Fibroblast of mammary gland (primary cell): ENCODE measurements at places on chromosomes 1 and 21.
A peak's percentile ranks its signal among the peaks of the same experiment; 100 is the strongest.

DNA sequence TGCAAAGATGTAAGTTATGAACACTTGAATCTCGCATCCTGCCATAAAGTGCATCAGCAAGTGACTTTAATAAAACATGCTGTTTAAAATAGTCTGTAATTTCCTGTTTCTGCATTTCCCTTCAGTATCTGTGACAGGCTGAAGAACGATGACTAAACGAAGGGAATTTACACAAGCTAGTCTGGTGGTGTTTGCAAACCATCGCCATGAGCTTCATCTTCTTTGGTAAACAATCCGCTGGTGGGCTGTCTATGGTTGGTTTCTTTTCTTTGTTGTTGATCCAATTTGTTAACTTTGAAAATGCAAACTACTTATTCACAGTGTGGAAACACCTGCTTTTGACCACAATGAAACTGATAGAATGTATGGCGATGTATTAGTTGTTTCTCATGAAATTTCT, 13.9 kb downstream of the SERTAD4 start:
- no peak for DNase-seq

DNA sequence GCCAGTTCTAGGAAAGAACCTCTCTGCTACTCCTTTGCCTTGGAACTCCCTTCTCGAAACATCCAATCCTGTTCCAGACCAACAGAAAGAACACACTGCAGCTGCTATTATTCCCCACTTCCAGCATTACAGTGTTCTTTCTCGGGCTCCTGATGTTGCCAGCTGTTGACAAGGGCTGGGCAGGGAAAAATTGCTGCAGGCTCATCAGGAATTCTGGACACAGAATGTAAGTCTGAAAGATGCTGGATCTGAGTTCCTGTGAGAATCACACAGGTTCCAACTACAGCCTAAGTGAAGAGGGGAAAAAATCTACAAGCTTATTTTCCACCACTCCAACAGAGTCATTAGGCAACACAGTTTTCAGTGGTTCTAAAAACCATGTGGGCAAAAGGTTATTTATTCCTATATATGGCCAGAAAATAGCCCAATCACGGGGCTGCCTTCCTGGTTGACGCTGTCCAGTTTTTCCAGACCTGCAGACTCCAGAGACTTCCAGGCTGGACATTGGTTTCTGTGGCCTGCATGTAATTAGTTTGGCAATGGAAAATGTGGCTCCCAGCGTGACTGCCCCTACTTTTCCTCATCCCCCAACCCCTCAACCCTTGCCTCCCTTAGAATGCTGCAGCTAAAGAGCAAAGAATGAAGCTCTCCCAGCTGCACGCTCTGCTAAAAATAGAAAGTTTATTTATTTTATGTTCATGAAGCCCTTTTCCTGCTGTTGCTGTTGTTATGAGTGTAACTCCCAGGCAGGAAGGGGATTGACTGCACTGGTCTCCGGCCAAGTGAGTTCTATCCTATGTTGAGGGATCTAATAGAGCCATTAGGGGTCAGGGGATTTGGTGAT, 8.3 kb upstream of the KIAA0040 start:
- DNase-seq: peak; percentile 14

- peak; percentile 46 for DNase-seq
Observed at GRCh38 chr1:205286335-205286950, 35.1 kb downstream of the NUAK2 start.

GRCh38 chr1:211371406-211372105, 44.9 kb downstream of the TRAF5 start:
- peak; percentile 27 for DNase-seq

- peak; percentile 90 for DNase-seq
Observed at GRCh38 chr1:226603022-226603857, 54.7 kb downstream of the STUM start.

GRCh38 chr1:43386676-43387075, 2.9 kb downstream of the MED8 start:
- no peak for DNase-seq

GRCh38 chr1:8510041-8510823, 192.3 kb downstream of the SLC45A1 start:
- DNase-seq: peak; percentile 76

GRCh38 chr1:152344438-152344837, 15.4 kb downstream of the FLG2 start:
- no peak for DNase-seq

DNA sequence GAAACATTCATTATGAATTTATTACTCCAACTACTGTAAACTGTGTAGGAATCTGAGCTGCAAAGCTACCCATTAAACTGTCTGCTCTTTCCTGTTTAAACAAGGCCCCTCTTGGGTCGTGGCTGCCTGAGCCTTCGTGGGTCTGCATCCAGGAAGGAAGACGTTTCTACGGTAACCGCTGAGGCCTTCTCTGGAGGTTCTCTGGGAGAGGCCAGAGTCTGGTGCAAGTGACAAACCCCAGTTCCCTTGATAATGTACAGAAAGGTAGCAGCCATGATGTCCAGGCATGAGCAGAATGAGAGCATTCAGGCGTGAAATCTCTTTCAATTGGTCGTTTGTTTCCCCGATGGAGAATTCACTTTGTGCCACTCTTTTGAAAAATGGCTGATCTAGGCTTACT, 350.2 kb downstream of the PLPP3 start:
- DNase-seq: no peak

- no peak for DNase-seq
Observed at GRCh38 chr1:210775289-210775688, 358.7 kb downstream of the KCNH1 start.

GRCh38 chr1:96771847-96772246, 50.3 kb downstream of the PTBP2 start:
- DNase-seq: no peak

DNA sequence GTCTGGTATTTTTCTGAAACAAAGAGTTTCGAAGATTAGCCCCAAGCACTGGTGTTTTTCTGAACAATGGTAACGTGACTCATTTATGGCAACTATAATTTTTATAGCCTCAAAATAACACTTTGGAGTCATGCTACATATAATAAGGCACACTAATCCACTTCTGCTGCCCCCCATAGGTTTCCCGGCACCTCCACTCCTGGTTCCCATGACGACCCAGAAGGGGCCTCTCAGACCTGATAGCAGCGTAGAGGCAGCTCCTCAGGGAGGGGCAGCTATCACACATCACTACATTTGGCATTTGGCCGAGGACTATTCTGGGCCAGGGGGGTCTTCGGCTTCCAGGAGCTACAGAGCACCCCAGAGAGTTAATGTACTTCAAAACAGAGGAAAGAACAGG, 23.3 kb downstream of the CAPN8 start:
- DNase-seq: no peak

GRCh38 chr1:205794011-205794730, 18.8 kb downstream of the SLC41A1 start:
- DNase-seq: no peak

DNA sequence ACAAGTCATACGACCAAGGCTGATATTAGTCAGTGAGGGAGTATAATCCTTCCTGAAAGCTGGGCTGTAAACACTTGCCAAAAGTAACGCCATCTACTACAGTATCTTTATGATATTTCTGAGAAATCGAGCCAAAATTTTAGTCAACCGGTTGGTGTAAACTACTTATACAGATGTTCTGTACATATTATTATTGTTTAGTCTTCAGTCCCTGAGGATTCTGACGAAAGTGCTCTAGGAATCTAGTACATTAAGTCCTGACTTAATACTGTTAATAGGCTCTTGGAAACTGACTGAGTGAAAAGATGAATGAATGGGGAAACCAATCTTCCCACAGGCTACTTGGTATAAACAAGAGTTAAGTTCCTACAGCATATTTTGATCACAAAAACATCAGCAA, 274.3 kb downstream of the USP25 start:
- peak; percentile 43 for DNase-seq

DNA sequence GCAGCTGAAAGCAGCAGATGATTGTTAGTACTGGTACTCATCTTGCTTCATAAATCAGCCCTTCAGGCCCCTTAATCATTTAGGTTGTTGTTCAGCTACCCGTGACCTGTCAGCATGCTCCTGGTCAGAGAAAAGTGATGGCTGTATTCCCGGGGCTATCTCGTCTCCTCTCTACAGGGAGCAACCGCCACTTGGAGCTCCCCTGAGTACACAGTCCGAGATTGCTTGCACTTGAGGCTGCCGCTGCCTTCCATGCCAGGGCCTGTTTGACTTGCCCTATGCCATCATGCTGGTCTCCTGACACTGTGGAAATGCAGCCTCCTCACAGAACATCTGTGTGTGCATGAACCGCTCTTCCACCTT, 97.5 kb downstream of the SPATA46 start:
- DNase-seq: no peak

GRCh38 chr1:232454227-232454886, 175.6 kb downstream of the SIPA1L2 start:
- no peak for DNase-seq

GRCh38 chr1:178966312-178966711, 59.4 kb upstream of the FAM20B start:
- no peak for DNase-seq

DNA sequence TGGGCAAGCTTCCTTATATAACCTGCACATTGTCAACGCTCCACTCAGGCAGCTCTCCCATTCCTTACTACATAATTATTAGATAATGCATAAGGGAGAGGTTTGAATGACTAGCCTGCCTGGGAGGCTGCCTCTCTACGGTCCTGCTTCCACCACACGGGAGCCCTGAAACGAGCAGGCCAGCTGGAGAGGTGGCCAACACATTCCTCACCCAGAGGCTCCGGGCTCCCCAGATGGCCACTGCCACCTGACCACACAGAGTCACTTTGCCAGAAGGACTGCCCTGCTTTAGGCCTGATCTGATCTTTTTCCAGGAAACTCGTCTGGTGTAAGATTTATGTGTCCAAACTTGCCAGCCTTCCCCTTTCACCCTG, 27.9 kb downstream of the HIVEP3 start:
- DNase-seq: no peak

DNA sequence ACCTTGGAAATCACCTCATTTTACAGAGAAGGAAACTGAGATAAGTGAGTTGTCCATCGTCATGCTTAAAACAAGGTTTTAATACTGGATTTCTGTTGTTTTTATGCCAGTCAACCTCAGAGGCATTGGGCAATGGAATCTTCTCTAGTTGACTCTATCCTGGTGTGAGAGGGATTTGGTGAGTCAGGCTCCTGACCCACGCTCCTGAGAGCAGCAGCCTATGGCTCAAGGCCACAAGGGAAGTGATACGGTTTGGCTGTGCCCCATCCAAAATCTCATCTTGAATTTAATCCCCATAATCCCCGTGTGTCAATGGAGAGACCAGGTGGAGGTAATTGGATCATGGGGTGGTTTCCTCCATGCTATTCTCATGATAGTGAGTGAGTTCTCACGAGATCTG, 90.1 kb downstream of the TLR5 start:
- DNase-seq: peak; percentile 44

- DNase-seq: peak; percentile 19
Observed at GRCh38 chr1:69290291-69290690, 277.4 kb upstream of the LRRC7 start.

DNA sequence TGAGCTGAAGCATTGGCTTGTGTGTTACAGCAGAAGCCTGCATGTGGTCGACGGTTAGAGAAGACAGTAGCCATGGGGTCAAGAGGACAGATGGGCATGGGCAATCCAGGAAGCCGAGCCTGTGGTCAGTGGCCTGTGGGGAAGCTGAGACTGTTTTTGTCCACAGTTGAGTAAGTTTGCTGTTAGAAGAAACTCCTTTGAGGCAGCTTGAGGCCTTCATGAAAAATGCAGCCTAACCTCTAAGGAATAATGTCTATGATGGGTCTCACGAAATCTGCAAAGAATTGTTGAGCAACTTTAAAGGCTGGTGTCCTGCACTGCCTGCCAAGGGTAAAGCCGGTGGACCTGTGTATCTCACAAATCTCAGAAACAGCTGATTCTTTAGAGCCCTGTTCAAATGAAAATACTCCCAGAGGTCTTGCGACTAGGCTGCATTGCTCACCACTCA, 322.4 kb downstream of the SETD4 start:
- peak; percentile 73 for DNase-seq

DNA sequence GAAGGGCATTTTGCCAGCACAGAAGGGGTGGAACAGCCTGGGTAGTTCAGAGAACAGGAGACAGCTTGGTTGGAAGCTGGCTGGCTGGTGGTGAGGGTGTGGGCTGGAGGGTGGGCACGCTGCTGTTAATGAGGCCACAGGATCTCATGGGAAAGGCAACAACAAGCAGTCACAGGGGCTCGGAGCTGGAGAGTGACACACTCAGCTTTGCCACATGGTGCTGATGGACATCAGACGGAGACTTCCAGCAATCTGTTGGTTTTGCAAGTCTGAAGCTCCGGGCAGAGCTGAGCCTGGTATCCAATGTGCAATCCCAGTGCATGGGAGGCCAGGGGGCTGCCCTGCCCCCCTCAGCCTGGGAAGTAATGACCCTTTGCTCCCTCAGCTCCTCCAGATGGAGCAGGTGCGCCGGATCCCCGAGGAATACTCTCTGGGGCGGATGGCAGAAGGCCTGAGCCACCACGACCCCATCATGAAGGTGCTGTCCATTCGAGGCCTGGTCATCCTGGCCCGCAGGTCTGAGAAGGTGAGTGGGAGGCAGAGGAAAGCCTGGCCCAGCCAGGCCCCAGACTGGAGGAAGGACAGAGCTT, 15.6 kb upstream of the TTC4 start:
- DNase-seq: no peak

- no peak for DNase-seq
Observed at GRCh38 chr1:54650417-54650816, 8.8 kb downstream of the MROH7 start.

GRCh38 chr1:11833900-11834299, 13.7 kb downstream of the NPPA start:
- DNase-seq: no peak

GRCh38 chr1:109667452-109668122, at the start of gene GSTM2:
TSS of gene GSTM2 (plus strand) at chr1:109668057. CDS start at chr1:109668116, 59 bp downstream.
- DNase-seq: peak; percentile 76

GRCh38 chr1:78722947-78723346, 73.3 kb downstream of the IFI44 start:
- no peak for DNase-seq

DNA sequence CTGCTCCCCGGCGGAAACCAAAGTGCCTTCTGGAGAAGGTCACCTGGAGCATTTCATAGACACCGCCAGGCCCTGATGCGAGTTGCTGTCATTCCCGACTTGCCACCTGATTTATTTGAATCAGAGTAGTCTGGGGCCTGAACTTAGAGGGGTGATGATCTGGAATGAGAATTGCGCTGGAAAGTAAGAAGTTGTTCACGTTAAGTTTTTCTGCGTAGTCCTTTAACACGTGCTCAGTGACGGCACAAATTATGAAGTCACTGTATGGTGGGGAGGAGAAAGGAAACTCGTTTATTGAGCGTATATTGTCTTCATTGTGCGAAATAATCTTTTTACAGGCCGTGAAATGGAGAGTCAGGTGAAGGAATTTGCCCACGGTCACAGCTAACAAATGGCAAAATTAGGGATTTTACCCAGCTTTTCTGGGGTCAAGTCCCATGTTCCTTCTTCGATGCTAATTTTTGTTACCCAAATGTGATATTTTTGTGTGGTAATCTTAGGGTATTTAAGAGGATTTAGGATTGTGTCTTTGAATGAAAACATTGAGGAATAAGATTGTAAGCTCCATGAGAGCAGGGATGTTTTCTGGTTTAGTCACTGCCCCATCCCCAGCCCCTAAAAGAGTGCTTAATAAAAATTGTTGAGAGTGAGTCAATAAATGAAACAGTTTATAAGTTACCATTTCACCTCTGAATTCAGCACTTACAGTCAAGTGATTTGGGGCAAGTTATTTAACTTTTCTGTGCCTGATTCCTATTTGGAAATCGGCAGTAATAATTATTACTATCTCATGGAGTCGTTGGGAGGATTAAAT, 46.4 kb upstream of the NBL1 start:
- peak; percentile 57 for DNase-seq

- DNase-seq: no peak
Observed at GRCh38 chr1:220514256-220514655, 13.7 kb upstream of the MARK1 start.

- DNase-seq: peak; percentile 78
Observed at GRCh38 chr1:152906023-152906565, 2.3 kb upstream of the IVL start.
